ENCODE measurements at places on chromosomes 1 and 21.

DNA sequence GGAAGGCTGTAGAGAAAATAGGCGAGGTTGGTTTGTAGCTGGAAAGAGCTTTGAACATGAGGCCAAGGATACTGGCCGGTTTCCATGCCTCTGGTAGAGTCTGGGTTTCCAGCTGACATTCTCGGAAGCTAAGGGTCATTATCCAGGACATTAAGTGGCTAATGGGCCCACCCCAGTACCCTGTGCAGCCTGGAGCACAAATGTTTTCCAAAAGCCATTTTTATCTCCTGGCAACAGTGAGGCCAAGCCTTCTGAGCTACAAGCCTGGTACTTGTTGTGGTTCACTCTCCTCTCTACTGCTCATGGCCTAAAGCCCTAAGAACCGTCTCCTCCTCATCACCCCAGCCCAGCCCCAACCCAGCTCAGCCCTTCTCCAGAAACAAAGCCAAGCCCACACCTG lies 122.9 kb downstream of the DMRTA2 start:
- H3K4me1 ChIP-seq: no peaks in the 10 kb centered on the region
- H3K27me3 ChIP-seq: no peaks in the 10 kb centered on the region
- H3K36me3 ChIP-seq: no peaks in the 10 kb centered on the region
- H3K27ac ChIP-seq: no peak overlapping the region
- DNase-seq: no peak

- H3K27ac ChIP-seq: no peak overlapping the region
- DNase-seq: no peak
- no peak overlapping the region for H3K4me3 ChIP-seq
- H3K27me3 ChIP-seq: no peaks in the 10 kb centered on the region
Measured at GRCh38 chr21:40623528-40623927, 223.4 kb downstream of the DSCAM start.

- H3K4me3 ChIP-seq: no peak overlapping the region
- DNase-seq: no peak
- H3K4me1 ChIP-seq: no peaks in the 10 kb centered on the region
- H3K36me3 ChIP-seq: no peaks in the 10 kb centered on the region
Measured at GRCh38 chr1:228543396-228543795, 56.2 kb downstream of the RNF187 start.

- no peak overlapping the region for H3K27ac ChIP-seq
- no peaks in the 10 kb centered on the region for H3K27me3 ChIP-seq
- H3K4me1 ChIP-seq: no peaks in the 10 kb centered on the region
- H3K4me3 ChIP-seq: no peak overlapping the region
- DNase-seq: peak; percentile 77
Measured at GRCh38 chr1:181424786-181425403, 58.4 kb upstream of the CACNA1E start.

GRCh38 chr21:39849014-39849655 lies 18.1 kb upstream of the PCP4 start:
- DNase-seq: no peak
- H3K4me3 ChIP-seq: no peak overlapping the region
- H3K27ac ChIP-seq: no peak overlapping the region
- H3K4me1 ChIP-seq: peaks cover 8% of the 10 kb centered on the region

Data from sigmoid colon (tissue), 7 donors.